ENCODE measurements at places on chromosomes 3 and 15.
A peak's percentile ranks its signal among the peaks of the same experiment; 100 is the strongest.

DNA sequence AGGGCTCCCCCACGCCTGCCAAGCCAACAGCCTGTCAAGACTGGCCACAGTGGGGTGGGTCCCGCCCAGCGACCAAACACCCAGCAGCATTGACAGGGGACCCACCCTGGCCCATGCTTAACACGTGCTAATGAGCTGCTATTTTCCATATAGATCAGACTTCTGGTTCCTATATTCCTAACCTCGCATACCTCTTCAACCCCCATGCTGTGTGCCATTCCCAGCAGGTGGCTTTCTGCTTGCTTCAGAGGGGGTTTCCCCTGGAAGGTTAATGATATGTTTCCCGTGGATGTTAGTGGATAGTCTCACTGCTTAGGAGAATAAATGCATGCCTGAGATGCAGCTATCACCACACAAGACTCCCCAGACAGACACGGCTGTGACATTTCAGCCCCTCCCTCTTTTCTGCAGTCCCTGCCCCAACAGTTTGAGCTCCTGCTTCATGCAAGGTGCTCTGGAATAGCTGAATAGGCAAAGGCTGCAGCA lies 37.9 kb upstream of the MGLL start:
- no peak for DNase-seq

DNA sequence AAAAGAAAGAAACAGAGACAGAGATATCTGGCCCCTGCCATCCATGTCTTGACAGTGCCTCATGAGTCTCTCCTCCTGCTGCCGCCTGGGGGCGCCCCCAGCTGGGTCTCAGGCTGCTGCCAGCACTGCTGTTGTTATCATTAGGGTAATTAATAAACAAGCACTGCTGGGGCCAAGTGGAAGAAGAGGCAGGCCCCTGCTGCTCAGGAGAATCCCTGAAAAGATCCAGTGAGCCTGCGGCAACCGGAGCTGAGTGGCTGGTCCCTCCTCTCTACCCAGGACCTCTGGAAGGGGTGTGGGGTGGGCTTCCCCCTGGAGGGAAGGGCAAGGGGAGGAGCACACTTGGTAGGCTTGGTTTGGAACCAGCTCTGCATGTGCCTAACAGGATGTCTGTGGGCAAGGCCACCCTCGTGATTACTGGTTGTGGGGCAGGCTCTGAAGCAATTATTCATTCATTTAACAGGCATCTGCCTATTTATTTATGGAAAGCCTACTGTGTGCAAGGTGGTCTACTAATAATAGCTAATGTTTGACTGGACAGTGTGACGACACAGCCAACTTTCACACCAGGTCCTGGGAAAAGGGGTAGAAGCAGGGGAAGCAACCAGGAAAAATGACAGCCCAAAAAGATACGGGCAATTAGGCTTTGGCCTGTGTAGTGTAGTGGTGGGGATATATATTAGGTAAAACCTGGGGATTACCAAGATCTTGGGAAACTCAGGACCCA lies 1.2 kb upstream of the TYRO3 start:
- peak; percentile 63 for DNase-seq

DNA sequence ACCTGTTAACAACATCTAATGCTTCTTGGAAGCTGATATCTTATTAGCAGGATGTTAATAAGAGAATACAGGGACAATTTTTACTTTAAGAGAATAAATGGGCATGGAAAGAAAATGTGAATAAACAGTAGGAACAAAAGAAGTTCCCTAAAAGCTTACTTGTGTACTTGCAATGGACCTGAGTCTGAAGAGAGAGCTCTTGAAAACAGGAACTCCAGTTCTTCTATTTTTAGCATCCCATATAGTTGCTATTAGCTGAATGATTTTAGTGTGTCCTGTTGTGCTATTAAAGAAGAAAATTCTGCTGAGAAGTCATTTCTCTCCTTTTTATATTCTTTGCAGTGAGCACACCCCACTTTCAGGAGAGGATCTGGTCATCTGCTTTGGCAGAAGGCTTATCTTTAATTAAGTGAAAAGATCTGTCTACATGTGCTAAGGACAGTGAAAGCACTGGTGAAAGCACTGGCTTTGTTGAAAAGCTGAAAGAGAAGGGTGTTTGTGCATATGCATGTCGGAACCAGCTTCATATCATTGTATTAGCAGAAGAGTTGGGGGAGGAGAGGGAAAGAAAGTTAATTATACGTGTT lies 1.4 kb upstream of the ST3GAL6 start:
- no peak for DNase-seq

DNA sequence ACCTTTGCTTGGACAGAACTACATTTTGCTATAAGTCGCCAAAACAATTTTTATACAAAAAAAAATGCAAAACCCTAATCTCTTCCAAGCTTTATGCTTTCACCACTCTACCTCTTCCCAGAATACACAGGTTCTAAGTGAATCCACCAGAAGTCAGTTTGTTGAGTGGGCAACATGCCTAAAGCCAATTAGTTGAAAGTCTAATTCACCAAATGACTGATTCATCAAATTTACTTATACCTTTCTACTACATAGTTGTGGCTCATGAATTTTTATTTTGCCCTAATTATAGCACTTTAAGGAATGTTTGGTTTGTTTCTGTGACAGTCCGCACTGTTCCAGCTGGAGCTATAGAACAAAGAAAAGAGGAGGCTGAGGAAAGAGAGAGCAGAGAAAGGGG lies 265.9 kb upstream of the TGFBR2 start:
- no peak for DNase-seq
